Right lung (tissue), 10 donors: ENCODE measurements at places on chromosomes 13 and 19. TPM values are rescaled to one million over a fixed set of nuclear protein-coding genes. Genes with fewer than 3 reads are reported as not detected.

GRCh38 chr19:36244066-36244465 lies 29.2 kb downstream of the ZNF146 start:
- no peak for DNase-seq

DNA sequence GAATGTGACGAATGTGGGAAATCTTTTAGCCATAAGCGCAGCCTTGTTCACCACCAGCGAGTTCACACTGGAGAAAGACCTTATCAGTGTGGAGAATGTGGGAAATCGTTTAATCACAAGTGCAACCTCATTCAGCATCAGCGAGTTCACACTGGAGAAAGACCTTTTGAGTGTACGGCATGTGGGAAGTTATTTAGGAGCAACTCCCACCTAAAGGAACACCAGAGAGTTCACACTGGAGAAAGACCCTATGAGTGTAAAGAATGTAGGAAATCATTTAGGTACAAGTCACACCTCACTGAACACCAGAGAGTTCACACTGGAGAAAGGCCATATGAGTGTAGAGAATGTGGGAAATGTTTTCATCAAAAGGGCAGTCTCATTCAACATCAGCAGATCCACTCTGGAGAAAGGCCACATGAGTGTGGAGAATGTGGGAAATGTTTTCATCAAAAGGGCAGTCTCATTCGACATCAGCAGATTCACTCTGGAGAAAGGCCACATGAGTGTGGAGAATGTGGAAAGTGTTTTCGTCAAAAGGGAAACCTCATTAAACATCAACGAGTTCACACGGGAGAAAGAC lies 7.6 kb downstream of the ZNF776 start:
- no peak for DNase-seq

DNA sequence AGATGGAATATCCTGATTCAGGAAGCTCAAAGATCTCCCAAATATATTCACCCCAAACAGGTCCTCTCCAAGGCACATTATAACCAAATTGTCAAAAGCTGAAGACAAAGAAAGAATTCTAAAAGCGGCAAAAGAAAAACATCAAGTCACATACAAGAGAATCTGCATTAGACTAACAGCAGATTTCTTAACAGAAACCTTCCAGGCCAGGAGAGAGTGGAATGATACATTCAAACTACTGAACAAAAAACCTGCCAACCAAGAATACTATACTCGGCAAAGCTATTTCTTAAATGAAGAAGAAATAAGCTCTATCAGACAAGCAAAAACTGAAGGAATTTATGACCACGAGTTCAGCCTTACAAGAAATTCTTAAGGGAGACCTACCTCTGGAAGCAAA lies 120.6 kb upstream of the WASF3 start:
- no peak for DNase-seq

DNA sequence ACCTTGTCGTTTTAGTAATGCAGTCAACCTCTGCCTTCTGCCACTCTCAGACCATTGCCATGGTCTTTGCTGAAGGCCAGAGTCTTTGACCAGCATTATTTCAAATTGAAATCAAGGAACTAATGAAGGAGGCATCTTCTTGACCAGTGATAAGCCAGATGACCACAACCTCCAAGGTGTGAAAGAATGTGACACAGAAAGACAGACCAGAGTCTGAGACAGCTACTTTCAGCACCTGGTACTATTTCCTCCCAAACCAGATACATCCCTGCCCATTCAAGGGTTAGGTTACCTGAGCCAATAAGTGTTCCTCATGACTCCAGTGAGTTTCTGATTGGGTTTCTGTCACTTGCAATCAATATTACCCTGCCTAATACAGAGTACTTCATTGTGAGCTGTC lies 20.3 kb upstream of the RNASEH2B start:
- no peak for DNase-seq

GRCh38 chr13:24052547-24053518 lies 107.7 kb upstream of the SPATA13 start:
- DNase-seq: no peak

GRCh38 chr19:43682824-43683661 lies 13.1 kb upstream of the PLAUR start:
- no peak for DNase-seq

GRCh38 chr19:12800466-12800770 lies 1.2 kb downstream of the PRDX2 start:
- DNase-seq: no peak

GRCh38 chr19:30669329-30670010 lies 297.3 kb downstream of the ZNF536 start:
- no peak for DNase-seq

DNA sequence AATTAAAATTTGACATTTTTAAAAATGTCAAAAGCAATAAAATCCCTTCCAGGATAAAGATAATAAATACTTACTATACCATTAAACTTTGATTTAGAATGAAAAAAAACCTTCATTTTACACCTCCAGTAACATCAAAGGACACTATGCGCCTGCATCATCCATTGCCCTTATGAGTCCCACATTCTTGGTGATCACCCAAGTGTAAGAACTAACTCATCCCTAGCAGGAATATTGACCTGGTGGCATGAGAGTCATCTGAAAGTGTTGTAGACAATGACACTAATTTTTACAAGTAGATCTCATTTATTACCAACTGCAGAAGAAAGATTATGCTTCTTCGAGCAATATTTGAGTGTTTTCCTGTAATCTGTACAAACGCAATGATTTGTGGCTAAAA lies 1128.9 kb downstream of the EFNB2 start:
- no peak for DNase-seq

DNA sequence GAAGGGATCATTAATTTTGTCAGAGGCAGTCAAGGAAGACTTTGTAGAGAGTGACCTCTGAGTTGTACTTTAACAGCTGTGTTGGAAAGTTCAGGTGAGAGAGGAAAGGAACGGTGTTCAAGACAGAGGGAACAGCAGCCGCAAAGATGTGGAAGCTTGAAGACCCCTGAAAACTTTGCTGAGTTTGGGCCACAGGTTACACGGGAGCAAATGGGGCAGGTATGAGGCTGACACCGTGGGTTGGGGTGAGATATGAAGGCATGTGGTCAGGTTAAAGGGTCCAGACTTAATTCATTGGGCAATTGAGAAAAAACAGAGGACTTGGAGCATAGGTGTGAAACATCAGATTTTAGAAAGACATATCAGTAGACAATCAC lies 72.0 kb upstream of the SERP2 start:
- DNase-seq: no peak

DNA sequence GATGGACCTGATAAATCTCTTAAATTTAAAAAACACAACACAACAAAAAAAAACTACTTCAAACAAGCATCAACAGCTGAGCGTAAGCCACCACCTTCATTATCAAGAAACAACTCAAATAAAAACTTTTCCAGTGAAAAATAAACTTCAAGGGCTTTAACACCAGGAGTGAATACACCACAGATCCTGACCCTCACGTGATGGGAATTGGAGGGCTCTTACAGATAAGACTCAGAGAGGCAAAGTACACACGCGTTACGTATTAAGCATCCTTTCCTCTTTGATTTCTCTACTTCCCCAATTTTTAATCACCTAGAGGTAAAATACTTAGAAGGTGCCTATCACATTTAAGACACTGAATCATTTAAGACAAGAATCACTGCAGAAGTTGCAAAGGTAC lies 573 bp upstream of the STARD13 start:
- peak; percentile 50 for DNase-seq

DNA sequence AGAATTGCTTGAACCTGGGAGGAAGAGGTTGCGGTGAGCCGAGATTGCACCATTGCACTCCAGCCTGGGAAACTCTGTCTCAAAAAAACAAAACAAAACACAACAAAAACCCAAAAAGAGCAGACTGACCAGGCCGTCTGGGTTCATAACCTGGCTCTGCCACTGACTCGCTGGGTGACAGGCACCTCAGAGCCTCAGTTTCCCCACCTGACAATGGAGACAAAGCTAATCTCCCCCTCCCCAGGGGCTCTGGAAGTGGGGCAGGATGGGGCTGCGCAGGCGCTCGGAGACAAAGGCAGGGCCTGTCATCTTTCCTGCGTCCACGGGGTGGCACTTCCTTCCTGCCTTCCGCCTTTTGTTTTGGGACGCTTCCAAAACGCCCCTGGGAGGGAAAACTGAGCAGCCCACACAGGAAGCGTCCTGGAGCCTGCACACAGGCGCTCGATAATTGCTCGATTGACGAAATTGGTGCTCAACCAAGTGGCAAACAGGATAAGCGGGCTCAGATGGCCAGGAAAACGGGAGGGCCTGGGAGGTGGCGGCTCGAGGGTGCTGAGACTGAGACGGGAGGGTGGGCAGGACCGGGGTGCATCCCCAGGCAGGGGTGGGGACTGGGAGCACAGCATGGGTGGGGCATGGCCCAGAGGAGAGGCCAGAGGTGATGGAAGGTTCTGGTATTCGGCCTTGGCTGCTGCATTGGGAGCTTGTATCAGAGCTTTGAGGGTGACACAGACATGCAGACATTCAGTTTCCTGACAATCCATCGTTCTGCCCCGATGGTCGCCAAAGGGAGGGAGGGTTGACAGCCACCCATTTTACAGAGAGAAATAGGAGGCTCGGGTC lies 17.8 kb downstream of the SPC24 start:
- peak; percentile 94 for DNase-seq

- DNase-seq: no peak
Observed at GRCh38 chr13:35690581-35691207, 214.2 kb upstream of the MAB21L1 start.

- DNase-seq: no peak
Observed at GRCh38 chr13:31409678-31410356, 210.0 kb downstream of the B3GLCT start.

DNA sequence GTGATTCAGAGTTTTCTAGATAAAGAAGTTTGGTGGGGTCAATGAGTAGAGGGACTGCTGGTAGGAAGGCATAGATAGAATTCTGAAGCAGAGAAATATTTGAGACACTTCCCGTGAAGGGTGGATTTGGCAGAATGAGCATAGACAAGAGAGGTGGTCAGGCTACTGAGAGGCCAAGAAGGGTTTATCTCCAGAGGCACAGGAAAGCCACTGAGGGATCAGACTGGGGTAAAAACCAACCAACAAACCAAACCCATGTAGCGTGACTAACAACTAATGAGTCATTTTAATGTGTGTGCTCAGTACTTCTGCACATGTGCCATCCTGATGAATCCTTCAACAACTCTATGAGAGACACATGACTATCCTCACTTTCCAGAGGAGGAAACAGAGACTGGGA lies 60.0 kb upstream of the SERP2 start:
- DNase-seq: no peak

DNA sequence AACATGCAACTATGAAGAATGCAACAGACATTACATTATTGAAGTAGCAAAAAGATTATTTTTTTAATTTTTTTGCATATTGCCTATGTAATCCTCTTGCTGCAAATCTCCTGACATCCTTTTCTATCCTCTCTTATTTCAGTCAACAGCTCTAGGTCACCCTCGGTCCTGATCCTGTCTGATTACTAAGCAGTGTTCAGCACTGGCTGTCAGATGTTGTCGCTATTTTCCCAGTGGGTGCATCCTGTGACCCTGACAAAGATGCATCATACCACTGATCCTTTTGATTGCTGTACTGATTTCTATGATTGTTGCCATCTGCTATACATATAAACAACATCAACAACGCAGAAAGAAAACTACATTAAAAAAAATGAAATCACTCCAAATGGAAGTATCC lies 443.7 kb upstream of the PRR20A start:
- DNase-seq: no peak

- DNase-seq: no peak
Observed at GRCh38 chr19:1470305-1471009, 8.6 kb downstream of the C19orf25 start.

The CEACAM16 gene
- not detected for polyA plus RNA-seq

The FAM174C gene
- 11.0 TPM for polyA plus RNA-seq

The THAP8 gene
- polyA plus RNA-seq: 6.9 TPM

The PSG7 gene
- polyA plus RNA-seq: not detected

The PPP1R13L gene
- 13.6 TPM for polyA plus RNA-seq

The DCT gene
- 0.28 TPM for polyA plus RNA-seq
